ENCODE measurements at places on chromosomes 7 and 10.

DNA sequence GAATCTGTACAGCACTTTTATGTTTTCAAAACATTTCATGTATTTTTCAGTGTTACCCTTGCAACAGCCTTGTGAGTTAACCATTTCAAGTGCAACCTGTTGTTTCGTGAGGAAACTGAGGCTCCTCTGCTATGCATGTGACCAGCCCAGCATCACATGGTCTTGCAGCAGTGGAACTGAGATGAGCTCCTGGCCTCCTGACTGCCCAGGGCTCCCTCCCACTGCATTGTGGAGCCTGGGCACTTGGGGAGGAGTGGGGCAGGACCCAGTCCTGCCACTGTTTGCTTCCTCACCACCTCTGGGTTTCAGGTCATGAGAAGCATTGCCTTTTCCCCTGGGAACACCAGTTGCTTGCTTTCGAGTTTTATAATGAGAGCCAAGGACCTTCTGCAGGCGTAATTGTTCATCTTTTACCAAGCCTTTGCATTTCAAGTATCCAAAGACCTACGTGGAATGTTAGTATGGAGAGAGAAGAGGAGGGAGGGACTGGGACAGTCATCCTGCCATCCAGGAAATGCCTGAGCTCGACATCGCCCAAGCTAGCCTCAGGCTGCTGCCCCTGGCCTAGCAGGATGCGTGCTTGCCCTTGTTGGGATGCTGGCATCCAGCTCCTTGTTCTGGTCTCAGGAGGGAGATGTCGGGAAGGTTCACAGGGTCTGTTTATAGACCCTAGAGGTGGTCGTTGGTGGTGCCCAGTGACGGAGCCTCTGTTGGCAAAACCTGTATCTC, 32.3 kb upstream of the BHLHA15 start:
- DNase-seq = no peak

DNA sequence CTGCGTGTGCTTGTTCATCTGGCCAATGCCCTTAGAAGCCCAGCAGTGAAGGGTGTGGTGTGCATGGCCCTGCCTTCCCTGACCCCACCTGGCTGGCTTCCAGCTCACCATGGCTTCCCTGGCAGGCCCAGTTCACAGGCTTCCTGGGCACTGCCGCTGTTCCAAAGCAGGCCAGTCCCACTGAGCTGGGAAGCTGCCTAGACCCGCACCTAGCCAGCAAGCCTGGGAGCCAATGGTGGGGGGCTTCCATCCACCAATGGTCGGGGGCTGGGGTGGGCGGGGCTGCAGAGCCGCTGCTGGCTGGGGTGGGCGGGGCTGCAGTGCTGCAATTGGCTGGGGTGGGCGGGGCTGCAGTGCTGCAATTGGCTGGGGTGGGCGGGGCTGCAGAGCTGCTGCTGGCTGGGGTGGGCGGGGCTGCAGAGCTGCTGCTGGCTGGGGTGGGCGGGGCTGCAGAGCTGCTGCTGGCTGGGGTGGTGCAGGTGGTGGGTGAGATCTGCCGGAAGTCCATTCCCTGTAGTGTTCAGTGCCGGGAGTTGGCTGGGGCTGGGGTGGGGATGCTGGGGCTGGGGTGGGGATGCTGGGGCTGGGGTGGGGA, 12.4 kb downstream of the CALY start:
- peak; percentile 33 for DNase-seq

DNA sequence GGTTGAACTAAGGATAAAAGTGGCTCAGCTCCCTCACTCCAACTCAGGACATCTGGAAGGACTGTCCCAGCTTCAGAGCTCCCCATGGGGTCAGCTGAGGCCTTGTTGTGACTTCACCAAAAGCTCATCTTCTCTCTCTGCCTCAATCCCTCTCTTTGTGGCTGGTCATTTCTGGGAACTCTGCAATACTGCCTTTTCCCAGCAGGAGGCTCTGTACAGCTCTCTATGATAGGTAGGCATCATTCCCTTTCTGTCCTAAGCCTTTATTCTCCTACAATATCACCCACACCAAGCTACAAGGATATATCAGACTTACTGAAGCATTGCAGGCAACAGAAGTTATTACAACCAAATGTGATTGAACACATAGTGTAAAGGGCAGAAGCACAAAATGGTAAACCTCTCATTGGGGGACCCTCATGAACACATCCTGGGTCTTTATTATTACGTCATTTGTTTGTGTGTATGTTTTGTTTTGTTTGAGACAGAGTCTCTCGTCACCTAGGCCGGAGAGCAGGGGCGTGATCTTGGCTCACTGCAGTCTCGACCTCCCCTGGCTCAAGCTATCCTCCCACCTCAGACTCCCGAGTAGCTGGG, 36.7 kb upstream of the PRPS1L1 start:
- no peak for DNase-seq

- DNase-seq = no peak
Measured at GRCh38 chr7:100825215-100825671, 2.1 kb downstream of the EPHB4 start.

GRCh38 chr7:70698219-70698832, 433.6 kb upstream of the GALNT17 start:
- no peak for DNase-seq

DNA sequence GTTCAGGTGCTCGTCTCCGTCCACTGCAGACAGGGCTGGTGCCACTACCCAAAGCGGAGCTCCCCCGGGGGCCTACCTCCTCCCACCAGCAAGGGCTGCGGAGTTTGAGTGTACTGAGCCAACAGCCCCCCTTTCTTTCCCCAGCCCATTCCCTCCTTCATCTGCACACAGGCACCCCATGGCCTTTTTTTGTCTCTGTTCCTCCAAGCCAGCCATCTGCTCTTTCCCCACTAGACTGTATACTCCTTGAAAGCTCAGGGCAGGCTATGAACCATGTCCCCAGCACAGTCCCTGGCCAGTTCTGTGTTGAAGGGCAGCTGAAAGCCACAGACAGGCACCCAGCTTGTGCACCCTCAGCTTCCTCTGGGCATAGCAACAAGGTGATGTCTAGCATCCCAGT, 99.4 kb downstream of the ZMIZ1 start:
- no peak for DNase-seq

- no peak for DNase-seq
Measured at GRCh38 chr7:81327468-81328266, 408.8 kb upstream of the SEMA3C start.

GRCh38 chr7:111138193-111138569, 47.3 kb downstream of the LRRN3 start:
- no peak for DNase-seq

- DNase-seq = no peak
Measured at GRCh38 chr7:2483494-2483893, 7.3 kb upstream of the GRIFIN start.

- no peak for DNase-seq
Measured at GRCh38 chr7:4642468-4643203, 39.5 kb upstream of the FOXK1 start.

- no peak for DNase-seq
Measured at GRCh38 chr7:106193661-106194060, 81.5 kb upstream of the SYPL1 start.

GRCh38 chr7:138458576-138459412, 1.3 kb upstream of the TRIM24 start:
- DNase-seq = no peak

GRCh38 chr10:51862149-51862548, 162.8 kb upstream of the CSTF2T start:
- DNase-seq = no peak

DNA sequence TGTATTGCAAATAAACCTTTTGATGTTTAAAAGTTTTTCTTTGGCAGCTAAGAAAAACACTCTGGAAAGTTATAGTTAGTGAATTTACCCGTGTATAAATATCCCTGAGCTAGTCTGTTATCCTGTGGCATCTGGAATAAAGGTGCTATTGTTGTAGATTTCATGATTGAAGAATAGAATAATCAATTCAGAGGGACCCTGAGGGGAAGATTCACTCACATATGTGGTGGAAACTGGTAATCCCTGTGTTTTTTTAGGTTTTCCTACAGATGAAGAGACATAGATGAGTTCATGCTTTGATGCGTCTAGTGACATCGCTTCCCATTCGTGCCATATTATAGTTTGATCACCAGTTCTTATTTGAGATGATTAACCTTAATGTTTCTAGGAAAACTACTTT, 164.6 kb downstream of the TWIST1 start:
- DNase-seq = no peak

DNA sequence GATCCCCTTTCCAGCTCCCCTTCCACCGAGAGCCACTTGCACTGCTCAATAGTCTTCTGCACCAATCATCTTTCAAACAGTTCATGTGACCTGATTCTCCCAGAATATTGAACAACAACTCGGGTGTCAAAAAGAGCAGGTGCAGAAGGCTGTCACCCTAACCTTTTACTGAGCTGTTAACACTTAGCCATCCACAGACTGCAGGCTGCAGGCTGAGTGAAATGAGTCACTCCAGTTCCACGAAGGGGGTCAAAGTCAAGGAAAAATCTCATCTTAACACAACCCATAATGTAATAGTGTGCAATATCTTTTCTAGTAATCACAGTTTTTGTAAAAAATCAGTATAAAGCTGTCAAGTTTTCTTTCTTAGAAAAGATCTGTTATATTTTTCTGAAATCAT, 63.1 kb downstream of the MTPAP start:
- DNase-seq = no peak

- DNase-seq = no peak
Measured at GRCh38 chr10:114603948-114604347, 54.1 kb downstream of the ABLIM1 start.

DNA sequence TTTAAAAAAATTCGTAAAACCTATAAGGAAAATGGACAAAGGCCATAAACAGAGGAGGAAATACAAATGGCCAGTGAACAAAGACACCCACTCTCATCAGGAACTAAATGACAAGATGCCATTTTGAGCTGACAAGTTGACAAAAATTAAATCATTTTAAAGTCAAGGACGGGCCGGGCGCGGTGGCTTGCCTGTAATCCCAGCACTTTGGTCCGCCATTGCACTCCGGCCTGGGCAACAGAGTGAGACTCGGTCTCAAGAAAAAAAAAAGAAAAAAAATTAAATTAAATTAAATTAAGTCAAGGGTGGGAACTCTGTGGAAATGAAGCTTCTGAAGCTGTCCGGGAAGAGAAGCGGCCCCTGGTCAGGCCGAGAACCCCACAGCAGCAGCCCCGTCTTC, 1.2 kb upstream of the NOM1 start:
- DNase-seq = no peak

DNA sequence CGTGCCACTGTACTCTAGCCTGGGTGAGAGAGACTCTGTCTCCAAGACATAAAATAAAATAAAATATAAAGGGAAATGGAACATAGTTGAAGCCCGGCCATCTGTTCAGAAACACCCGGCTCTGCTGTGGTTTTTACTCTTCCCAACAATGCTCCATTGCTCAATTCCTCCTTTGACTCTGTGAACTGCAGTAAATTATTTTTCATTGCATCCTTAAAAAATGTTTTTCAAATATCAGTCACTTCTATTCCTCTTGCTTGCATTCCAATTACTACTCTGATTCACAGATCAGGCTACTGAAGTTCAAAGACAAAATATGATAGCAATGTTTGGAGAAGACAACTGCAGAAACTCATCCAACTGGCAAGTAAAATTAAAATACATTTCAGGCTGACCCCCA, 983.0 kb downstream of the SORCS1 start:
- no peak for DNase-seq

GRCh38 chr7:24760968-24761367, 3.7 kb upstream of the GSDME start:
- no peak for DNase-seq

- DNase-seq = no peak
Measured at GRCh38 chr7:51126324-51126723, 190.3 kb downstream of the COBL start.

DNA sequence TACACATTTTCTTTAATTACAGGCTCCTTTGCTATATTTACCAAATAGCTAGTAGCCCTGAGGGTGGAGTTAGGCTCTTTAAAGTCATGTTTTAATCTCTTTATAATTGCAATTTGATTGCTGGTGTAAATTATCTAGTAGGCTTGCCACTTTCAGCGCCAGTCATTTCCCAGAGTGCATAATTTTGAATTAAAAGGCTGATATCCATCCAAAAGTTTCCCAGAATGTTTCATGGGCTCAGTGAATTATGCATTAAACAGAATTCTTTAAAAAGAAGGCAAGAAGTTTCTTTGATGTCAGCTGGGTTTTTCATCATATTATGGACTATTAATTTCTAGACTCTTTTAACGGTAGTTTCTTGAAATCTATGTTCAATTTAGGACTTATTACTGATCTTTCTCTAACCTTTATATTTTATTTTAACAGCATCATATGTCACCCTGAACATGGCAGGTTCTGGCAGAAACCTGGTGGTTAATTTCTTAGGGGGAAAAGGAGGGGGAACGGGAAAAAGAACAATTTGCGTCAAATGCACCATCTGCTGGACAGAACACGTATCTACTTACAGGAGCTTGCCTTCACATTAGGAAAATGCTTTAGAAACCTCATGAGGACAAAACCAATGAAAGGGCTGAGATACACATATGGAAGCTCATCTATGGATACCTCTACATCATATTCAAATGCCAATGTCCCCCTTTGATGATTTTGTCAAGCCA, 171.1 kb downstream of the GRM3 start:
- no peak for DNase-seq

DNA sequence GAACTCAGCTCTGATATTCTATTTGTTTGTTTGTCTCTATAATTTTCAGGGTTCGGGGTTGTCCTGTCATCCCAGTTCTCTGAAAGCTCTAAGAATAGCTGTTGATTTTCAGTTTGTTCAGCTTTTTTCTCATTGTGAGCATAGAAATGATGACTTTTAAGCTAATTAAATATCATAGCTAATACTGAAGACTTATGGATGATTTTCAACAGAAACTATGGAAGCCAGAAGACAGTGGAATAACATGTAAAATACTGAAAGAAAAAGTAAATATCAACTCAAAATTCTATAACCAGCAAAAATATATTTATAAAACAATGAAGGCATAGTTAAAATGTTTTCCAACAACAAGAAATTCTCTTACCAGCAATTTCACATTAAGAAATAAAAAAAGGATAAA, 96.4 kb upstream of the ETV1 start:
- no peak for DNase-seq

DNA sequence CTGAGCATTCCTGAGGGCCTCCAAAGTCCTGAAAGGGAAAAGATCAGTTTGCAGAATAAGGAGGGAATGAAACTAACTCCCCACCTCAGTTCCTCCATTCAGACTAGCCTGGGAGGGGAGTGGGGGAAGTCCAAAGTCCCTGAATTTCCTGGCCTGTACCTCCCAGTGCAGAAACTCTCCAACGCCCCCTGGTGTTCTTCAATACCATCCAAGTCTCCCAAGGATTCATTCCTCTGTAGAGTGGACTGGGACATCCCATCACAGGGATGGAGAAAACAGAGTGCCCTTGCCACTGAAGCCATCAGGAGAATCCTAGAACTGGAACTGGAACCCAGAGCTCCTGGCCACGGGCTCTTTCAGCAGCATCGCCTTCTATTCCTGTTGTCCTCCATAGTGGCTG, 1.6 kb upstream of the COL13A1 start:
- DNase-seq = no peak

DNA sequence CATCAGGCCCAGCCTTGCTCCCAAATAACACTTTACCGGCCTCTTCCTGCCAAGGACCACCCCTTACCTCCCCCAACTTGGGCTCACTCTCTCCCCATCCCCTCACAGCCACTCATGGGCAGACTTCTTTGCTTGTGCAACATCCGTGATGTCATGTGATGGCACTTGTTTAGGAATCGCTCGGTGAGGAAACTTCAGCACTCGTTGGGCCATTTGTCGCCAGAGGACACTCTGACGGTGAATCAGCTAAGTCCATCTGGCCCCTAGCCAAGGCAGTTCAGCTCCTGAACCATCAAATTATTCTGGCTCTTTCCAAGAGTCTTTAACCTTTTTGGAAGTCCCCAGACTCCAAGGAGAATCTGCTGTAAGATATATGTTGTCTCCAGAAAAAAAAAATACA, 19.2 kb downstream of the BTBD16 start:
- no peak for DNase-seq
